SK-N-MC (cell line): ENCODE measurements at places on chromosomes 5 and 9.
A peak's percentile ranks its signal among the peaks of the same experiment; 100 is the strongest.

DNA sequence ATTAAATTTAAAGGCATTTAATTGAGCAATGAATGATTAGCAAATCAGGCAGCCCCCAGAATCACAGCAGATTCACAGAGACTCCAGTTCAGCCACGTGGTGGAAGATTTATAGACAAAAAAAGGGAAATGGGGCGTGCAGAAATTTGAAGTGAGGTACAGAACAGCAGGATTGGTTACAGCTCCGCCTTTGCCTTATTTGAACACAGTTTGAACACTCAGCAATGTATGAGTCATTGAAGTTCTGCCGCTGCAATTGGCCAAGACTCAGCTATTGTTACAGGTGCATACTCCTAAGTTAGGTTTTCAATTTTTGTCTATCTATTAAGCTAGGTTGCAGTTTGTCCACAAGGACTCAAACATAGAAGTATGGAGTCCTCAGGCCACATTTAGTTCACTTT lies 157.7 kb upstream of the SLC12A2 start:
- no peak for DNase-seq

- no peak for DNase-seq
Observed at GRCh38 chr5:38547257-38547656, 9.2 kb downstream of the LIFR start.

GRCh38 chr9:133333011-133333410 lies 3.0 kb downstream of the SURF6 start:
- no peak for DNase-seq

DNA sequence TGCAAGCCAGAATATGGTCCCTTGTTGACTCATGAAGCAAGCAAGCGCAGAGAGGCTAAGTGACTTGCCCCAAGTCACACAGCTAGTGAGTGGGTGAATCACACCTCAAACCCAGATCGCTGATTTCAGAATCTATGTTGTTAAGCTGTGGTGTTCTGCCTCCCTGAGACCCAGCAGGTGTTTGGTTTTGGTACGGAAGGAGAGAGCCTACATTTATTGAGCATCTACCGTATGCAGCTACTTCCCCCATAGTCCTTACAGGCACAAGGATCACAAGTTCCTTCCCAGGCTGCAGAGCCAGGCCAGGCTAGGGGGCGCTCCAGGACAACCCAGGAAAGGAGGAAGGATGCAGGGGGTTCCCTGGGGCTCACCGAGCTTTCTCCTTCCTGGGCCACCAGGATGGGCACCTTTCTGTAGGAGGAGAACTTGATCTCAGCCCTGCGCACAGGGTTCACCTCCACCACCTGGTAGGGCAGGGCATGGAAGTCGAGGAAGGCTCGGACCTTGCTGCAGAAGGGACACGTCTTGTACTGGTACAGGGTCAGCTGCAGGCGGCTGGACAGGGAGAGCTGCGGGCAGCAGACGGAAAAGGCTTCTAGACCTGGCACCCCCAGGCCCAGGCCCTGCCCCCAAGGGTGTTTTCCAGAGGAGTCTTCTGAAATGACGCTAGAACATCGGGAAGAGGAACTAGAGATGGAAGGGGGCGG lies 2.5 kb downstream of the PTGES2 start:
- DNase-seq, result no peak

- no peak for DNase-seq
Observed at GRCh38 chr5:73912821-73913271, 286.9 kb downstream of the ARHGEF28 start.

GRCh38 chr9:98877311-98877710 lies 66.4 kb upstream of the COL15A1 start:
- DNase-seq, result no peak

GRCh38 chr5:88825584-88826315 lies 57.2 kb downstream of the MEF2C start:
- DNase-seq, result no peak

- no peak for DNase-seq
Observed at GRCh38 chr5:142939884-142940283, 169.7 kb downstream of the ARHGAP26 start.

GRCh38 chr5:149345892-149346222 lies 558 bp downstream of the GRPEL2 start:
- no peak for DNase-seq

GRCh38 chr5:154779105-154779504 lies 23.9 kb downstream of the LARP1 start:
- DNase-seq, result no peak

GRCh38 chr9:111661802-111662521 lies 557 bp downstream of the GNG10 start:
- no peak for DNase-seq

GRCh38 chr9:134475011-134475790 lies 148.9 kb downstream of the RXRA start:
- DNase-seq, result no peak

DNA sequence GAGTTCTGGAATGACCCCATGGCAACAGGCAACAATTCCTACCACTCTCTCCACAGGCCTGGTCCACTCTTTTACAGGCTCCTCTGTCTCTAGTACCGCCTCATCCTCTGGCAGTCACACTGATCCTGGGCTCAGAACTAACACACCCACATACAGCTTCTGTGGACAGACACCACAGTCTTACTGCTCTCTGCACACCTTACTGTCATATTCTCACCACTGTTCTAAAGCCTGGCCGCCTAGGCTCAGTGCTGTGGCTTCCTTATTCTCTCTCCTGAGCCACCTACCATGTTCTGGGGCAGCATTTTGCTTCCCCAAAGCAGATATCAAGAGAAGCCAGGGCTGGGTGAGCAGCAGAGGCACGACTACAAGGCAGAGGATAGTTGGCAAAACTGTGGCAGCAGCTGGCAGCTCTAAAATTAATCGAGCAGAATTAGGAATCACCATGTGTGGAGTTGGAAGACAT lies 14.8 kb downstream of the REEP5 start:
- DNase-seq, result no peak

- no peak for DNase-seq
Observed at GRCh38 chr5:67409126-67409777, 212.7 kb upstream of the CD180 start.

- no peak for DNase-seq
Observed at GRCh38 chr9:110638381-110638954, 30.1 kb upstream of the MUSK start.

- DNase-seq, result no peak
Observed at GRCh38 chr5:90473396-90474234, 956 bp downstream of the MBLAC2 start.

GRCh38 chr9:80615964-80616363 lies 1044.2 kb downstream of the TLE4 start:
- DNase-seq, result no peak

DNA sequence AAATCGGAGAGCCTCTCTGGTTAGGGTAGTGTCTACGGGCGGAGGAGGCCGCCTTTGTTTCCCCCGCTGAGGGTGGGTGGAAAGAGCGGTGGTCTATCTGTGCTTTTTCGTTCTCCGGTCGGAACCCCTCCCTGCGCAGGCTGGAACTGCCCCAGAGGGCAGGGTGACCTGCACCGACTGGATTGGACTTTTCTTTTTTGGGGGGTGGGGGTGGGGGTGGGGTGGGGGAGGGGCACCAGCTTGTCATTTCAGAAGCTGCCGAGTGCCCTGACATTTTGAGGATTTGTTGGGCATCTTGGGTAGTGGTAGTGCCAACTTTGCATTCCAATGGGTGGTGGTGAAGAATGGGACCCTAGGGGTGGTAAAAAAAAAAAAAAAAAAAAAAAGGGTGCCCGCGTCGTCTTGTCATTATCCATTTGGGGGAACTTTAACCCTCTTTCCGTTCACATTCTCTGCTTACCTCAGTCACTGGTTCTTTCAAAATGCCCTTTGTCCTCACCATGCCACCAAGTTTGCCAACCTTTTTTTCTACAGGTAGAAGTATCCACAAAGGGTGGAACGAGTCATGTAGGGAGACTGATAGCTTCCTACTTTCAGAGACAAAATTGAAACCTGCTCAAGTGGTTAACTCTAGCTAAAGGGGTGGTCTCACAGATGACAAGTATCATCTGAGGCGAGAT lies 1.3 kb downstream of the UBE2R2 start:
- no peak for DNase-seq

GRCh38 chr9:101315112-101315450 lies 69.7 kb downstream of the BAAT start:
- DNase-seq, result no peak

GRCh38 chr5:101878190-101878589 lies 417.9 kb downstream of the SLCO4C1 start:
- DNase-seq, result no peak

GRCh38 chr9:123456011-123456410 lies 100.0 kb downstream of the CRB2 start:
- DNase-seq, result no peak

- peak; percentile 90 for DNase-seq
Observed at GRCh38 chr5:75566710-75567309, 44.4 kb upstream of the ANKDD1B start.

GRCh38 chr5:90875456-90875855 lies 316.9 kb downstream of the ADGRV1 start:
- DNase-seq, result no peak

DNA sequence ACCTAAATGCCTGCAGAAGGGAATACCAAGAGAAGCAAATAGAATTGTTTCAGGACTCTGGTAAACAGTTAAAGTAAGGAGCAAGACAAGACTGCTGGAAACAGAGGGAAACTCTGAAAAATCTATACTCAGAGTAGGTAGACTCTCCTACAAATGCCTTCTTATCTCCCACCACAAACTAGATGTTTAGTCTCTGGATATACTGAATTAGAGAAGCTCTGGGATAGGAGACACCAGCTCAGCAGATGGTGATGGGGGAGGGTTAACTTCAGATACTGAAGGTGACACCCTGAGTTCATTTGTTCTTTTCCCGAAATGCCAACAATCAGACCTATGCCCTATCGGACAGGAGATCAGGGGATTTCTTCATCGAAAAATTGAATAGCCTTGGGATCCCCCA lies 54.1 kb upstream of the CHD1 start:
- no peak for DNase-seq

DNA sequence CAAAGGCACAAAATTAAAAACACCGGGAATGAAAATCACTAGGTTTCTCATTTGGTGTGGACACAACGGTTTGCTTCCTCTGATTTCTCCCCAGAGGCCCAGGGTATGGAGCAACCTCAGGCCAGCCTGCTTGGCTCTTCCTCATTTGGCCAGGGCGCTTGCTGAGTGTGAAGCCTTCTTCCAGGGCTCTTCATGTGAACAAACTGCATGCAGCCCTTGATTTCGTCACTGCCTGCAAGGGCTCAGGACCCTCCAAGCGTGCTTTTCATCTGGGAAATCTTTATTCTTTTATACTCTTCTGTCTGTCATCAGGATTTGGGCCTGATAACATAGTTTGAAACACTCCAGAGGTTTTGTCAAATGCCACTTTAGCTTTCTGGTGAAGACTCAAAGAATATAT lies 122.6 kb upstream of the KLF4 start:
- DNase-seq, result no peak

- DNase-seq, result no peak
Observed at GRCh38 chr5:53164478-53165165, 55.1 kb upstream of the MOCS2 start.
